ENCODE measurements at places on chromosomes 11 and 22.
A peak's percentile ranks its signal among the peaks of the same experiment; 100 is the strongest.

DNA sequence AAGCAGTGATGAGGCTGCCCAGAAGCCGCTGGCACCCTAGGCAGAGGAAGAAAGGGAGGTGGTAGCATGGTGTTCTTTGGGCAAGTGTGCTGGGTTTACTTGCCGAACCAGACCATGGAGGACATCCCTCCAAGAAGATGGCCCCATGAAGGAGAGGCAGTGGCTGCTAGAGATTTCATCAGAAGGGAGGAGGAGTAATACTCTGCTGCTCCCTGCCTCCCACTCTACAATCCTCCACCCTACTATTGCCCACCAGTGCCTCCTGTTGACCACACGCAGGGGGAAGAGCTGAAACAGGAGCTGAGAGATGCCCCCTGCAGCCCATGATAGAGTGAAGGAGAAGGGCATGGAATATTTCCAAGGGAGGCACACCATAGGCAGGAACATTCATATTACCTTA is 51.0 kb upstream of the PRSS23 start:
- no peak for DNase-seq

DNA sequence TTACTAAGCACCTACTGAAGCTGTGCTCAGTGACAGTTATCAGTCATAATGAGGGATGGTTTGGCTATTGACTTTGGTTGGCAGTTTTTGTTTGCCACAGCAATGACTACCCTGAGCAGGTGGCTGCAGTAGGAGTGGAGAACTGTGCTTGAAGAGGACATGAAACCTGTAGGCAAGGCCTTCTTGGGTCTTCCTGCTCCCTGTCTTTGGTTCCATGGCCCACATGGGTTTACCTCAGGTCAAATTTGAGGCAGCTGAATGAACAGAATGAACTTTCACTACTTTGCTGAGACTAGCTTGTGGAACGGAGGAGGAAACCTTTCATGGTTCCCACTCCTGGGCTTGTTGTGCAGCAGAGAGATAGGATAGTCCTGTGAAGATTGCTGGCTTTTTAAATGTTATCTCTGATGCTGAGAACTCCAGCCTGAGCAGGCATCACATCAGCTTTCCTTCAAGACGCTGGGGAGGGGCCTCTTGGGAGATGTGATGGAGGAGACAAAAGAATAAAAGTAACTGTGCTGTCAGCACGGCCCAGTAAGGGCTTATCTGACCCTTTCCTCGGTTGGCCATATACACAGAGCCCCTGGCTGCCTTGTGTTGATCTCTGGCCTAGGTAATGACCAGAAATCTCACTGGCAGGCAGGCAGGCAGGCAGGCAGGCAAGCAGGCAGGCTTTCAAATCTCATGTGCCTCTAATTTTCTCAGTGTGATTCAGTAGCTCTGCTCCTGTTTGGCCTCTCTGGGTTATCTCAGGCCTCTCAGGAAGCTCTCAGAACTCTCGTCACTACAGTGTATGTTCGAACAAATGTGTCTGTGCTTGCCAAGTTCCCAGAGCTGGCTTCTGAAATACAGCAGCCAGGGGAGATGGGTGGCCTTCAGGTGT is 12.0 kb downstream of the STIM1 start:
- peak; percentile 23 for DNase-seq

- DNase-seq: no peak
These were observed 207.6 kb upstream of the LUZP2 start for GRCh38 chr11:24289301-24289700.

- DNase-seq: no peak
These were observed 6.5 kb downstream of the RFPL3 start for GRCh38 chr22:32364210-32364609.

- no peak for DNase-seq
These were observed 52.5 kb downstream of the RELT start for GRCh38 chr11:73428699-73429098.

GRCh38 chr11:79925570-79925969 is 484.7 kb upstream of the TENM4 start:
- DNase-seq: no peak
